ENCODE measurements at places on chromosomes 6 and 20. TPM values are rescaled to one million over a fixed set of nuclear protein-coding genes. Genes with fewer than 3 reads are reported as not detected.

GRCh38 chr6:75326557-75327258 lies 42.1 kb upstream of the TMEM30A start:
- DNase-seq, result no peak
- no peaks in the 10 kb centered on the region for H3K36me3 ChIP-seq
- H3K4me3 ChIP-seq, result no peak overlapping the region
- no peaks in the 10 kb centered on the region for H3K27me3 ChIP-seq

DNA sequence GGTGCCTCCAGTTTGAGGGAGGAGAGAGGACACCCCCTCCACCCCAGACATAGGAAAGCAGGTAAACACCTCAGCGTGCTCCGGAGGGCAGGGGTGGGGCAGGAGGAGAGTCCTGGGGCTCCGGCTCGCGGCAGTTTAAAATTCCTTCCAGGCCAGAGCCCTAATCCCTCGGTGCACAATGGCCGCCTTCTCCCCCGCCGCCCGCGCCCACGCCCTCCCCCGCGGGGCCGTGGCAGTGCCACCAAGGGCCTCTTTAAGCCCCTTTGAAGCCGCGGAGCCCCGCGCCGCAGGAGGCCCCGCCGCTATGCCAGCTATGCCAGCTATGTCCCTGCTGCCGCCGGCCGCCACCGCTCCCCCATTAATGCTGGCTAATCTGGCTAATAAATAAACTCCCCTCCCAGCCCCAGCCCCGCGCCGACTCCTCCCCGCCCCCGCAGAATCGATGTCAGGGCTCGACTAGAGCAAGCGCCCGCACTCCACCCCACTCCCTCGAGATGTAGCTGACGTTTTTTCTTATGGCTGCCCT lies 125.1 kb downstream of the MRPL14 start:
- peak overlapping the region; percentile 69 for H3K4me3 ChIP-seq
- DNase-seq, result no peak
- H3K27ac ChIP-seq, result no peak overlapping the region
- H3K36me3 ChIP-seq, result no peaks in the 10 kb centered on the region
- peaks cover 42% of the 10 kb centered on the region for H3K27me3 ChIP-seq
- peaks cover 17% of the 10 kb centered on the region for H3K4me1 ChIP-seq

DNA sequence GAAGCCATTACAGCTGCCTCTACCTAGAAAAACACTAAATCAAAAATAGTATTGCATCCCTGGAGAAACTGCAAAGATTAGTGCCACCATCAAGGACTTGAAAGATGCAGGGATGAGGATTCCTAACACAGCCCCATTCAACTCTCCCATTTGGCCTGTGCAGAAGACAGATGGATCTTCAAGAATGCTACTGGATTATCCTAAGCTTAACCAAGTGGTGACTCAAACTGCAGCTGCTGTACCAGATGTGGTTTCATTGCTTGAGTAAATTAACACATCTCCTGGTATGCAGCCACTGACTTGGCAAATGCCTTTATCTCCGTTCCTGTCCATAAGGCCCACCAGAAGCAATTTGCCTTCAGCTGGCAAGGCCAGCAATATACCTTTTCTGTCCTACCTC lies 117.4 kb downstream of the TBC1D32 start:
- H3K27me3 ChIP-seq, result no peaks in the 10 kb centered on the region
- no peak overlapping the region for H3K4me3 ChIP-seq
- no peak overlapping the region for H3K27ac ChIP-seq
- H3K4me1 ChIP-seq, result no peaks in the 10 kb centered on the region
- H3K36me3 ChIP-seq, result peaks cover 35% of the 10 kb centered on the region
- DNase-seq, result no peak

- H3K36me3 ChIP-seq, result no peaks in the 10 kb centered on the region
- H3K4me3 ChIP-seq, result no peak overlapping the region
- DNase-seq, result no peak
- H3K4me1 ChIP-seq, result peaks cover 32% of the 10 kb centered on the region
- no peaks in the 10 kb centered on the region for H3K27me3 ChIP-seq
Measured at GRCh38 chr6:40398810-40399477, 188.2 kb downstream of the LRFN2 start.

EPPIN gene
- 0.24 TPM for total RNA-seq

AURKA gene
- 42.7 TPM for total RNA-seq

GRCh38 chr6:114713690-114714089 lies 370.9 kb upstream of the HS3ST5 start:
- no peaks in the 10 kb centered on the region for H3K27me3 ChIP-seq
- no peaks in the 10 kb centered on the region for H3K4me1 ChIP-seq
- H3K36me3 ChIP-seq, result no peaks in the 10 kb centered on the region
- no peak overlapping the region for H3K27ac ChIP-seq
- no peak for DNase-seq

DNA sequence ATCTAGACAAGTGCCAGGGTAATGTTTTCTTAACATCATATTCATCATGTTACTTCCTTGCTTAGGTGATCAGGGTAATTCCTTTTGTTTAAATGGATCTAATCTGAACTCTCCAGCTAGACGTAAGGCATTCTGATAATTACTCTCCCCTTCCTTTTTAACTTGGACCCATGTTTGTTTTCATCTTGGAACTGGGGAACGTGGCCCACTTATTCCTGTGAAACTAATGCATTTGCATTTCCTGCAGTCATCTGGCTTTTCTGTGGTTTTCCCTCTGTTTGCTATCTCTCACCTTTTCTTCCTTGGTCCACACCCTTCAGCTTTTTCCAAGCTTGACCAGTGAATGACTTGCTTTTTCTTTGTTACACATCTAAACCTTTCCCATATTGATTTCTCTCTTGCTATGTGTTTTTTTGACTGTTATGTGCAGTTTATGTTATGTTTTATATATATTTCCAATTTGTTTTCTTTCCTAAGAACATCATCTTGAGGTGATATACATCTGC lies 33.3 kb downstream of the SLX4IP start:
- H3K27me3 ChIP-seq, result no peaks in the 10 kb centered on the region
- H3K36me3 ChIP-seq, result peaks cover 20% of the 10 kb centered on the region
- no peak overlapping the region for H3K4me3 ChIP-seq
- H3K4me1 ChIP-seq, result peaks cover 38% of the 10 kb centered on the region
- no peak for DNase-seq
- peak overlapping the region; percentile 37 for H3K27ac ChIP-seq

DNA sequence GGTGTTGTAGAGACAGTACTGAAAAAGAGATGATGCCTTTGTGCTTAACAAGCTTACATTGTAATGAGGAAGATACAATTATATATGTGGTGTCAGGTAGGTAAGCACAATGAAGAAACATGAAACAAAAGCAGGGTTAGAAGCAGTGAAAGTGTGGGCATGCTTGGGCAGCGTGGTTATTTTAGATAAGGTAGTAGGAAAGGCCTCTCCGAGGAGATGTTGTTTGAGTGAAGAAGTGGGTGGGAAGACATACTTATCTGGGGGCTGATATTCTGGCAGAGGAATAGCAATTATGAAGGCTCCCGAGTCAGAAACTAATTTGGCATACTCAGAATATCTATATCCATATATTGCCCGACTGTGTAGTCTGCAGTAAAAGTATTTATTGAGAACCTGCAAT lies 4.7 kb downstream of the CDKAL1 start:
- H3K4me1 ChIP-seq, result peaks cover 20% of the 10 kb centered on the region
- no peak for DNase-seq
- peak overlapping the region; percentile 1 for H3K27ac ChIP-seq
- peaks cover 26% of the 10 kb centered on the region for H3K36me3 ChIP-seq
- no peak overlapping the region for H3K4me3 ChIP-seq
- H3K27me3 ChIP-seq, result no peaks in the 10 kb centered on the region

HLA-DRB5 gene
- total RNA-seq, result 22.1 TPM

ADAT2 gene
- total RNA-seq, result 10.3 TPM

DNA sequence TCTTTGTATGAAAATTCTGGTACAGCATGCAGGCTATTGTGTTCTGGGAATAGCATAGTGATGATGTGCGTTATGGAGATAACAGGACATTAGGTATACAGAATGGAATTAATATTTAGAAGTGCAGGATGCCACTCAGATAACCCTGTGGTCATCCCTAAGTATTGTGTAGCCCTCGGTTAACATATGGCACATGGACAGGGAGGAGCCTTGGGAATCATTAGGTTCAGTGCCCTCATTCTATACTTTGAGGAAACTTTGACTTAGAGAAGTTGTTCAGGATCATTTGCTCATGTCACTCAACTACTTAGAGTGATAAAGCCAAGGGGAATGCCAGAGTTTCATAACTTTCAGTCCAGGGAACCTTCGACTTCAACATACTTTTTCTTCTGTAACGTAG lies 185.9 kb downstream of the UST start:
- H3K27me3 ChIP-seq, result no peaks in the 10 kb centered on the region
- no peaks in the 10 kb centered on the region for H3K36me3 ChIP-seq
- peaks cover 3% of the 10 kb centered on the region for H3K4me1 ChIP-seq
- H3K27ac ChIP-seq, result no peak overlapping the region
- DNase-seq, result no peak

GRCh38 chr20:7505152-7505834 lies 435.0 kb downstream of the HAO1 start:
- peaks cover 6% of the 10 kb centered on the region for H3K4me1 ChIP-seq
- H3K36me3 ChIP-seq, result no peaks in the 10 kb centered on the region
- no peak for DNase-seq
- H3K27ac ChIP-seq, result no peak overlapping the region
- peaks cover under 1% of the 10 kb centered on the region for H3K27me3 ChIP-seq
- no peak overlapping the region for H3K4me3 ChIP-seq

OPRL1 gene
- 0.50 TPM for total RNA-seq

TAAR8 gene
- not detected for total RNA-seq

SSTR4 gene
- total RNA-seq, result not detected

RFX6 gene
- total RNA-seq, result 23.9 TPM

- no peaks in the 10 kb centered on the region for H3K27me3 ChIP-seq
- H3K27ac ChIP-seq, result peak overlapping the region; percentile 16
- H3K36me3 ChIP-seq, result peaks cover 15% of the 10 kb centered on the region
- DNase-seq, result no peak
Measured at GRCh38 chr20:37807471-37808232, 95.3 kb upstream of the VSTM2L start.

DNA sequence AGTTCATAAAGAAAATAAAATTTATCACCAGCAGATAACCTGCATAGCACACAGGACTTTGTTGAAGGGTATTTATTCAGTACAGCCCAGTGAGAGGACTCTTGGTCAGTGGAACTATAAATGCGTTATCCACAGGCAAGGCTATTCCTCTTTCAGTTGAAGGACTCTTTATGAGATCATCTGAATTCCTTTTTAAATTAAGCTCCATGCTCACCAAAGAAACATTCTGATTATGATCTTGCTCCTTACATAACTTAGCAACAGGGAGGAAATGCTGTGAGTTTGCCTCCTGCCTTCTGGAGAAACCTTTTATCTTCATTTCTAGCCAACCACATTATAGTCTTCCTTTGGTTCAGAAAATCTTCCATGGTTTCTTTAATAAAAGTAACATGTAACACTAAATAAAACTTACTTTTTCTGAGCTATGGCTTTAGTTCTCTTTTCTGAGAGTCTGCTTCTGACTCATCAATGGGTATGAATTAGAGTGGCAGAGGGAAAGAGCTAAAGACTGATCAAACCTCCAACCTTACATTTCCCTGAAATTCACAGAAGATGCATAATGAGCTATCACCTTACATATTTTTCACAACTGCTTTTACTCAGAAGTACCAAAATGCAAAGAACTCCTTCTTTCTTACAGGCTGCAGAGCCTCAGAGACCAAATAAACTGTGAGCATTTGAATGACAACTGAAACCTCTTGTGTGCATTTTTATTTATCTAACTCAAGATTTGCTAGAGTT lies 267.2 kb downstream of the ADGRG6 start:
- DNase-seq, result no peak
- H3K36me3 ChIP-seq, result no peaks in the 10 kb centered on the region
- no peak overlapping the region for H3K4me3 ChIP-seq
- H3K4me1 ChIP-seq, result peaks cover 29% of the 10 kb centered on the region
- no peaks in the 10 kb centered on the region for H3K27me3 ChIP-seq

DNA sequence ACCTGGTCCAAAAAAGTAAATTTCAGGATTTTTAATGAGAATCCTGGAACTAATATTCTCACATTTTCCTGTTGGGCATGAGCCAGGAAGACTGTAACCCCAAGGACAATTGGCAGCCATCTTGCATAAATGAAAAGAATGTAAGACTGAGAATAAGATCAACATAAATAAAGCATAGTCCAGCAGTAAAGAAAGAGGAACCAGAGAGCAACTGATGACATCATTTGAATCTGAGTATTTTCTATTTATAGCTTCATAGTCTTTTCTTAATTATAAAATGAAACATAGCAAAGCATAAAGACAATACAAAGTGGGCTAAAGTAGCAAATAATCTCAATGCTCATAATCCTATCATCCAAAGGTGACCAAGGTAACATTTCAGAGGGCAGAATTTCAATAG lies 26.6 kb upstream of the FBXL4 start:
- no peaks in the 10 kb centered on the region for H3K36me3 ChIP-seq
- H3K27ac ChIP-seq, result no peak overlapping the region
- H3K27me3 ChIP-seq, result no peaks in the 10 kb centered on the region

DNA sequence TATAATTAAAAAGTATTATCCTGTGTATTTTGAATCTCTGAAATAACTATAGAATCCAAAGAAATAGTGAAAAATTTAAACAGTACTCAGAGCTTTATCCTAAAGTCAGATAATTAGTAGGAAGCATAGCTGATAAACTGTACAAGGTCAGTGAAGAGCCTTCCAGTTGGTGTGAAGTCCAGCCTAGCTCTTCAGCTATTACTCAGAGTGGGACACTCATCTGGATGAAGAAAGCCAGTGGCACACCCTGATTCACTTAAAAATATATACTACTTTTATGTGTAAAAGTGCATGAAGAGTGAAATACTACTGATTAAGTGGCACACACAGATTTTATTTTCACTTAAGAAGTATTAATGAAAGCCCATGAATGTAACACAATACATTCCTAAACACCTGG lies 3.1 kb downstream of the IFNGR1 start:
- H3K4me1 ChIP-seq, result peaks cover 24% of the 10 kb centered on the region
- H3K27me3 ChIP-seq, result no peaks in the 10 kb centered on the region
- peak overlapping the region; percentile 54 for H3K27ac ChIP-seq
- peaks cover 11% of the 10 kb centered on the region for H3K36me3 ChIP-seq
- DNase-seq, result no peak

ZDHHC14 gene
- total RNA-seq, result 15.6 TPM

HTR1B gene
- total RNA-seq, result 1.9 TPM

DSN1 gene
- 24.1 TPM for total RNA-seq

- no peak overlapping the region for H3K4me3 ChIP-seq
- no peak overlapping the region for H3K27ac ChIP-seq
- no peaks in the 10 kb centered on the region for H3K36me3 ChIP-seq
- no peaks in the 10 kb centered on the region for H3K27me3 ChIP-seq
Measured at GRCh38 chr6:36660771-36661471, 17.6 kb upstream of the CDKN1A start.

KCNK5 gene
- 10.1 TPM for total RNA-seq

- H3K4me1 ChIP-seq, result peaks cover 15% of the 10 kb centered on the region
- H3K27me3 ChIP-seq, result peaks cover 3% of the 10 kb centered on the region
- peaks cover 3% of the 10 kb centered on the region for H3K36me3 ChIP-seq
- peak; percentile 20 for DNase-seq
Measured at GRCh38 chr6:106163966-106164877, 78.1 kb downstream of the PRDM1 start.

Data from type B pancreatic cell (in vitro differentiated cells).